ENCODE measurements at places on chromosomes 12 and 14.

- DNase-seq = no peak
These were observed 24.1 kb downstream of the TMEM229B start for GRCh38 chr14:67464377-67464776.

DNA sequence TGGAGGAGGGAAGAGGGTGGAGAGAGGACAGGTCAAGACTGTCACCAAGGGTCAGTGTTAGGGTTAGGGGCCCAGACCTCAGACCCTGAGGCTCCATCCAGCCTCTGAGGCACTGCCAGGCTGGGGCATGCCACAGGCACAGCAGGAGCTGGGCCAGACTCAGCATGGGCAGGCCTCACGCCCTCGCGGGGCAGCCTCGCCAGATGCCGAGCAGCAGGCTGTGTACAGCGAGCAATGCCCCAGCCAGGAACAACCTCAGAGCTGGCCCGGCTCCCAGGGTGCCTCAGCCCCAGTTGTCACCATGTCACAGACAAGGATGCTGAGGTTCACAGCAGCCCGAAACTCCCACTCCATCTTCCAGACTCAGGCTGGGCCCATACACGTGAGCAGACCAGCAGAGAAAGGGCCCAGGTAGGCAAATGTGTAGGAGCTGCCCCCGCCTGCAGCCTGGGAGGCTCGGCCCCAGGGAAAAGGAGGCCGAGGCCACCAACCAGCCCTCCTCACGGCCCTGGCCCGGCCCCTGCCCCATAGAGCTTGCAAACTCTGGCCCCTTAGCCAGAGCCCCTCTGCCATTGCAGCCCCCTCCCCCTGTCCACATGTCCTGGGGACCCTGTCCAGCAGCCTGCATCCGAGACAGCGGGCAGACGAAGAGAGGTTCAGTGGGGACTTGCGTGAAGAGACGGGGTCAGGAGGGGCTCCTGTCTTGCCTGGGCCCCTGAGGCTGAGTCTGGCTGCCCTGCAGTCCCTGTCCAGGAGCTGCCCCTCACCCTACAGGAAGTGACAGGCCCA lies 7.5 kb downstream of the C14orf180 start:
- DNase-seq = no peak

- no peak for DNase-seq
These were observed 81.9 kb upstream of the CCND2 start for GRCh38 chr12:4191642-4192041.

DNA sequence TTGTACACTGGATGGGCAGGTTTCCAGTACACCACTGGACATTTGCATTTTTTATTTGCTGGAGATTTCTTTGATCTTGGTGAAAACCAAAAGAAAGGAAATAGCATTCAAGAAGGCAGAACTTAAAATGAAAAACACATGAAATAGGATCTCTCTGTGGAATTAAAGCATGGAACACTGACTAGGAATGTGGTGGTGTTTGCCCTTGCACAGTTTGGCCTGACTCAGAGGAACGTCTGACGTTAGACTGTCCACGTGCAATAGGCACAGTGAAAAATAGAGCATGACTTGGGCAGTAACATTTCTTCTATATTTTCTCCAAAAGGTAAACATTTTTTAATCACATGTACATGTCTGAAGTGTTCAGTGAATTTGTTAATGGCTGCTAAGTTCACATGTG lies 474.1 kb upstream of the PRICKLE1 start:
- DNase-seq = no peak

- DNase-seq = no peak
These were observed 26.2 kb downstream of the ATF1 start for GRCh38 chr12:50790081-50790480.

GRCh38 chr12:67271976-67272375 lies 2.8 kb downstream of the CAND1 start:
- no peak for DNase-seq

GRCh38 chr12:6354495-6355393 lies 12.9 kb upstream of the TNFRSF1A start:
- DNase-seq = no peak
